ENCODE measurements at places on chromosomes 3 and 15.
A peak's percentile ranks its signal among the peaks of the same experiment; 100 is the strongest.

DNA sequence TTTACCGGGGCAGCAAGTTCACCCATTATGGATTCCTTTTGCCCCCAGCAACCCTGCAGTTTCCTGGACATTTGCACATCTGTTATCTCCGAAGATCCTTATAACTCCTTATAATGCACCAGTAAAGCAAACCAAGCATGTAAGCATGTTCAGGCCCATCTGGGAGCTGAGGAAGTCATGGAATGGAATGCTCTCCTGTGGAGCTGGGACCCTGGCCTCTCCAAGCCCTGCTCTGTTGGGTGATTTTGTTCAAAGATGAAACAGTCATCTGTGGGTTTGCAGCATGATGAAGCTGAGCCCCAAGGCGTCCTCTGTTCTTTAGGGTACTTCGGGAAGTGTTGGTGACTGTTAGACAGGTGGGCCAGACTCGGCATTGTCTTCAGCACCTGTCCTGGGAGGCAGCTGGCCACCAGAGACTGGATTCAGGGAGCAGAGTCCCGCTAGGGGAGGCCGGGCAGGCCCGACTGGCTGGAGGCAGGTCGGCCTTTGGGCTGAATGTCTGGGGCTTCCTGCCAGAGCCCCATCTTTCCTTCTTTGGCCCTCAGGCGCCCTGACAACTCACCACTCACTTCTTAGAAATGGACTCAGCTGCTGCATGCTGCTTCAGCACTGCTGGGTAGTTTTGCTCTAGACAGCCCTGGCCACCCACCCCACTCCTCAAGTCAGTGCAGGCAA is 3.9 kb downstream of the DNAH1 start:
- no peak for DNase-seq

DNA sequence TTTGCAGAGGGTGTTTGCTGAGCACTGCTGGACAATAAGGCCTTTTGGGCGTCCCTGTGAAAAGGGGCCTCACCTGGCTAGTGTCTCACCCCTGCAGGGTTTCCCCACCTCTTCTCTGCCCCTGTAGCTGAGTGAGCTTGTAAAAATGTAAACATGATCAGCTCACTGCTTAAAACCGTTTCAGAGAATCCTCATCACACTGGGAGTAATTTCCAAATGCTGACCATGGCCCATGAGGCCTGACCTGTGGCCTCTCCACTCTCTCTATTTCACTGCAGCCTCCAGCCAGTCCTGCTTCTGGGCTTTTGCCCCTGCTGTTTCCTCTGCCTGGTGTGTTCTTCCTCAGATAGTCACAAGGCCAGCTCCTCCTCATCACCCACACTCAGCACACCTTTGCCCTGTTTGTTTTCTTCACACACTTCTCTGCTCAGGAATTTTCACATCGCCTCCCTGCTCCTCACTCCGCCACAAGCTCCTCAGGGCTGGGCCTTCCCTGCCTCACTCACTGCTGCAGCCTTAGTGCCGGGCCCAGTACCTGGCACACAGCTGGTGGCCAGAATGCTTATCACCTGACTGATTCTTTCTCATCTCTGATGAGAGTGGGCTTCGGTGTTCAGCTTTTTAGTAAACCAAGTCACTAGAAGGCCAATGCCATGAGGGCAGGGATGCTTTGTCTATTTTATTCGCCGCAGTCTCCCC is 79.3 kb upstream of the SEC13 start:
- DNase-seq = no peak

- DNase-seq = peak; percentile 29
Measured at GRCh38 chr3:72447059-72447946, 400.9 kb downstream of the SHQ1 start.

- DNase-seq = no peak
Measured at GRCh38 chr3:36562945-36563344, 182.6 kb downstream of the STAC start.

GRCh38 chr3:146470425-146470990 is 1.1 kb upstream of the PLSCR2 start:
- DNase-seq = no peak

- no peak for DNase-seq
Measured at GRCh38 chr3:15050405-15051092, 14.6 kb downstream of the MRPS25 start.

DNA sequence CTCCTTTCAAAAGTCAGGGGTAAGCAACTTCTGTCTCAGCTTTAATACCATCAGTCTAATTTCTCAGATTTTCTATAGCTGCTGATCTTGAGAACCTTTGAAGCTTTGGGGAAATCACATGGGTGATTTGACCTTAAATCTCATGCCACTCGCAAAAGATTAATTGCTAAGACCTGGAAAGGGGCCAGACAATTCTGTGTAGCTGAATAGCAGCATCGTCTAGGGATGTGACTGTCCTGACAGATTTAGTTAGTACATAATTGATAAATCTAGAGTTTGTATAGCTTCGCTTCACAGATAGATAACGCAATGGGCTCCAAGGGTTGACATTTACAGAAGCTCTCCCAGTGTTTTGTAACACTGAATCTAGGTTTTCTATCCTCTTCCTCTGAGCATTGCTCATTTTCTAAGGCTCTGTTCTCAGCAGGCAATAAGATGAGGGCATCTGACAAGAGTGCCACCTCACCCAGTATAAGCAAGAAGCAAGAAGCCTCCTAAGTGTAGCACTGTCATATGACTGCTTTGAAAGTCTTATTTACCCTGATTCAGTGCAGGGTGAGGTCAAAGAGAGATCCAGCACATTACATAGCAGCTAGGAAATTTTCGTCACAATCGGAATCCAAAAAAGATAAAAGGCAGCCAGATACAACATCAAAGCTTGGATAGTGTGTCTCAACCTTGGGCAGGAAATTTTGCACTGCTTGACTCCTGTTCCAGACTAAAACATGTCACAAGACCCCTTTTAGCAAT is 47.7 kb upstream of the DUT start:
- no peak for DNase-seq

- no peak for DNase-seq
Measured at GRCh38 chr3:122961146-122961545, 66.4 kb downstream of the SEMA5B start.

DNA sequence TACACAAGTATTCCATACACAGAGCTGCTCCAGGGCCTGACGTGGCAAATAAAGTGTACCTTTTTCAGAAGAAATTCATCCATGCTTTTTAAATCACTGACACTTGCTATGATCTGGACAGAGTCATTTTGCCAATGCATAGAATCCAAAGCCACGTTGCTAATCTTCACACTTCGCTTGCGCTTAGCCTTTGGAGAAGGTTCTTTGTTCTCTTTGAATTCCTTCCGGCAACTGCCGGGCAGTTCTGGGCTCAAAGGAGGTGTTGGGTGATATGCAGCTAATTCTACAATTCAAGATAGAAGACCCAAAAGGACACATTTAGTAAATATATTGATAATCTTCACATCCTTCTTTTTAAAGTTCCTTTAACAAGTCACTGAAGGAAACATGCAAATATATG is 69.9 kb downstream of the NR2E3 start:
- DNase-seq = no peak

GRCh38 chr3:157175691-157176507 is 16.0 kb upstream of the CCNL1 start:
- no peak for DNase-seq

DNA sequence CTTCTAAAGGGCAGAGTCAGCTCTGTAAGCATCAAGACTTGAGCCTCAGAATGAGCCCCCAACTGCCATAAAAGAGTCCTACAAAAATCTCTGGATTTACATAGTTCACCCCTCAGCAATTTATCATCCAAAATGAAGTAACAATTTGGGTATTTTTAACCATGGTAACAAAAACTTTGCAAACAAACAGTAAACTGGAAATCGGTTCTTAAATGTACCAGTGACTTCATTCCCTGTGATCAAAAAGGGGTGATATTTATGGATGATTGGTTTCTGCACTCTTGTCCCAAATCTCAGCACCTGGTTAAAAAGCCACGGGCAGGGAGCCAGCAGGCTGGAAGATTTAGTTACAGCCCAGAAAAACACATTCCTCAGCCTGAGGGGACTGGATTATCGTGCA is 73.6 kb downstream of the TFG start:
- DNase-seq = no peak

GRCh38 chr3:11530153-11530721 is 113.5 kb downstream of the VGLL4 start:
- peak; percentile 75 for DNase-seq

- DNase-seq = no peak
Measured at GRCh38 chr15:43527016-43527801, 9.8 kb downstream of the MAP1A start.

DNA sequence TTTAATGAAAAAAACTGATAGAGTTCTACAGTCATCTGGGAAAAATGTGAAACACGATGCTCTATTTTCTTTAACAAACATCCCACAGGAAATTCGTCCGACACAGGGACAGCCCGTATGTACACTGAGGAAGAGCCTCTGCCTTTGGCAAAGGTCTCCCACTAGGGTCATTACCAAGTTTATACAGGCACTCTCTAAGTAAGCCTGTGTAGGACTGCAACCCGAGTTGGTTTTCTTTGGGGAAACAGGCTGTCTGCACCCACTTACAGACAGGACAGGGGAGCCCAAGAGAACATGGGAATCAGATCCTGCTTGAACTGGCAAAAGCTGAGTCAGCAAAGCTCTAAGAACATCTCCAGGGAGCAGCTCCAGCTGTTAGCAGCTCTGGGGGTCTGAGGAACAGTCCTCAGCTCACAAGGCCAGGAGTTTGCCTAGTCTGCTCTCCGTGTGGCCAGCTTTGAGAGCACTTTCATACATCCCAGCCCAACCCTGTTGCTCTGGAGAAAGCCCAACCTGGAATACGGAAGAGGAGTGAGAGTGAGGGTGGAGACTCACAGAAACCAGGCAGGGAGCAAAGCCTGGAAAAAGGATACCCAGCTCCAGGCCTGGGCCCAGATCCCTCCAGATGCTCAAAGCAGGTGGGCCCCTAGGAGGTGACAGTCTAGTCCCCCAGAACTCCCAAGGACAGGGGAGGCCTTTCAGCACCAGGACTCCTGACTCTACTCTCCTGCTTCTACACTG is 1.9 kb downstream of the TBC1D2B start:
- peak; percentile 92 for DNase-seq

GRCh38 chr3:76664816-76665215 is 375.1 kb upstream of the ROBO2 start:
- DNase-seq = peak; percentile 59

GRCh38 chr15:25661898-25662297 is 201.2 kb downstream of the ATP10A start:
- DNase-seq = no peak

GRCh38 chr3:65864357-65864904 is 174.3 kb downstream of the MAGI1 start:
- no peak for DNase-seq

GRCh38 chr3:101890716-101891115 is 41.4 kb downstream of the NFKBIZ start:
- peak; percentile 53 for DNase-seq

- DNase-seq = no peak
Measured at GRCh38 chr3:67357610-67358458, 296.6 kb downstream of the SUCLG2 start.

GRCh38 chr15:26126819-26127387 is 263.8 kb upstream of the ATP10A start:
- no peak for DNase-seq

DNA sequence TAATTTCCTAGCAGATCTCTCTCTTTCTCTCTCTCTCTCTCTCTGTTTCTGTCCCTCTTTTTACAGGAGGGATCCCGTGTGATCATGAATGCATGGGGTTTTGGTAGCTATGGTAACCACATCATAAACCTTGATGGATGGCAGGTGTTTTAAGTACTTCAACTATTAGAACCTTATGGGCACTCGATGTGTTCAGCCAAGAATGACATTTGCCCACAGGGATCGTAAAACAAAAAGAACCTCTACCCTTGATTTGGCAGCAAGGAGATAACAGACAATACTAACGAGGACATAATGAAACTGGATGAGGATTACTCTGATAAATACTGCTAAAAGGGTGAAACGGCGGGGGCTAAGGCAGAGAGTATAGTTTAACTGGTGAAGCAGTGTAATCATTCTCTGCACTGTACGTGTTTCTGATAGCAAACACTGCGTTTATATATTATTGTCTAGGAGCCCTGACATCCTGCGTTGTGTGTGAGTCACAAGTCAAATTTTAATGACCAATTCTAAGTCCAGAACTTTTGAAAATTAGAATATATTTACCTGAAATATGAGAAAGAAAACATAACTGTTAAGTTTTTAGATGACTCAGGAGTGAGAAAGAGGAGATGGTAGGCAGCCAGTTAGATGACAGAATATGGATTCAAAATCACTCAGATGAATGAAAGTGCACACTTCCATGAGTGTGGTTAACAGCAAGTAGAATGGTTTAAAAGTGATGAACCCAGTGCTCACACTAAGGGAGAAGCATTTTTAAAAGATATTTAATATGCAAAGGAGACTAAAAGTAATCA is 80.3 kb downstream of the OTOL1 start:
- no peak for DNase-seq

- DNase-seq = no peak
Measured at GRCh38 chr3:29972320-29972993, 633.9 kb upstream of the TGFBR2 start.

DNA sequence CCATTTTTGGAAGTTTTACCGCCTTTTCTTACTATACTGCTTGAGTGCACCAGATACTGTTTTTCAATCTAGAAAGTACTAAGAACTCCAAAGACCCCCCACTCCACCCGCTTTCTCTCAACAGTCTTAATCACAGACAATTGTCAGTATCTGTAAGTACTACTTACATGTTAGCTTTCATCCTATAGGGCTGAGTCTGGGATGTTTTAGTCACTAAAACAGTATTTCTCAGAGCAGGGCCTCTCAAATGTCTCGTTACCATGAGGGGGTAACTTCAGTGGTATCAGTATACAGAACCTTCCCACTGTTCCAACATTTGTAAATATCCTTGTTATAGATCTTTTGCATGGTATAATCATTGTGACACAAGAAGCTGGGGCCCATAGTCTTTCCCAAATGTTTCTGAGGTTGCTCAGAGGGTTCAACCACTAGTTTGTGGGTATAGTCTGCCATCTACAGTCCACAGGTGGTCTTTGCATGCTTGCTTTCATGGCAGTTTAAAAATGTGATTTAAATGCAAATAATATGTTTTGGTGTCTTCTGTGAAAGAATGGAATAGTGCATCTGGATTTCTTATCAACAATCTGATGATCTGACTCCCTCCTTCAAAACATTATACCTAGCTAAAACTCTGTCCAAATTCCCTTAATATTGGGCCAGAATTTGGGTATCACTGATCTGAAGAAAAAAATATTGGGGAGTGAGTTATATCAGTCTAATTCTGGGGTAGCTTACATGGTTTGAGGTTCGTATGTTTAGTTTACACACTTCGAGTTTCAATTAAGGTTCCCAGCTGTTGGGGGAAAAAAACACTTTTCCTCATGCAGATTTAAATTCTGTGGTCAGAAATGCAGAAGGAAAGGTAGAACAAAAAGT is 18.0 kb upstream of the DNAJC13 start:
- peak; percentile 29 for DNase-seq

- no peak for DNase-seq
Measured at GRCh38 chr3:59538753-59539432, 489.1 kb upstream of the CFAP20DC start.

GRCh38 chr3:170961616-170962400 is 53.4 kb upstream of the EIF5A2 start:
- DNase-seq = peak; percentile 40
